ENCODE measurements at places on chromosomes 13 and 19.

- no peak for DNase-seq
These were observed 392.7 kb upstream of the ZNF507 start for GRCh38 chr19:31952693-31953092.

DNA sequence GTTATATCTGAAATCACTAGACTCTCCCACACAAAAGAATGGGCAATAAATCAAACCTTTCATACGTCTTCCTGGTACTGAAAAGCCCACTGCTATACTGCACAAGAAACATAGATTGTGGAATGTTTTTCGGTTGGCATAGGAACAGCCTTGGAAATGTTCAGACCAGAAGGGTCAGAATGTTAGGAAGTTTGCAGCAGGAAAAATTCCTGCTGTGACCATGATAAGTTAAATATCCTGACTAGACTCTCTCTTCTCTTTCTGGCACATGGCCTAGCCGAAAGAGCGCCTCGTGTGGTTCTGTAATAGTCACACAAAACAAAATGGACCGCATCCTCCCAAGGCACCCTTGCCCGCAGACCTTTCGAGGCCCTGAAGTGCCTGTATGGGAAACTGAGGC is 427.2 kb downstream of the COG6 start:
- no peak for DNase-seq

GRCh38 chr19:51600940-51601580 is 29.1 kb downstream of the SIGLEC5 start:
- DNase-seq = no peak

DNA sequence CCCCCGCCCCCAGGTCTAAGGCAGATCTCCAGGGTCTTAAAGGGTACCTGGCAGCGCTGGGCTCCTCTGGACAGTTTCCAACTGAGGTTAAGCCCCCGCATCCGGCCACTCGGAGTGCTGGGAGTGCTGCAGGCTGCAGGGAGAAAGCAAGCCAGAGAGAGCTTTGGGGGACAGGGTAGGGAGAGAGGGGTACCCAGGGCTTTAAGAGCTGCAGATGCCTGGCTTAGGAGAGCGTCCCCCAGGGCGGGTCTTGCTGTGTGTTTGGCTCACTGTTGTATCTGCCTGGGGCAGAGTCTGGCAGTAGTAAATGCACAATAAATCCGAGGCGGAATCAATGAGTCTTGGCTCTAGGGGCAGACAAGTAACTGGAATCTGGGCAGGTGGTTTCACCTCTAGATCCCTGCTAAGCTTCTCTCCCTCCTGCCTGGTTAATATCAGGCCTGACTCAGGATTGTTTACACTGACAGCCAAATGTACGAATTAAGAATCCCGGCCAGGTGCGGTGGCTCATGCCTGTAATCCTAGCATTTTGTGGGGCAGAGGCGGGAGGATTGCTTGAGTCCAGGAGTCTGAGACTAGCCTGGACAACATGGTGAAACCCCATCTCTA is 798 bp upstream of the COX6B2 start:
- DNase-seq = no peak

DNA sequence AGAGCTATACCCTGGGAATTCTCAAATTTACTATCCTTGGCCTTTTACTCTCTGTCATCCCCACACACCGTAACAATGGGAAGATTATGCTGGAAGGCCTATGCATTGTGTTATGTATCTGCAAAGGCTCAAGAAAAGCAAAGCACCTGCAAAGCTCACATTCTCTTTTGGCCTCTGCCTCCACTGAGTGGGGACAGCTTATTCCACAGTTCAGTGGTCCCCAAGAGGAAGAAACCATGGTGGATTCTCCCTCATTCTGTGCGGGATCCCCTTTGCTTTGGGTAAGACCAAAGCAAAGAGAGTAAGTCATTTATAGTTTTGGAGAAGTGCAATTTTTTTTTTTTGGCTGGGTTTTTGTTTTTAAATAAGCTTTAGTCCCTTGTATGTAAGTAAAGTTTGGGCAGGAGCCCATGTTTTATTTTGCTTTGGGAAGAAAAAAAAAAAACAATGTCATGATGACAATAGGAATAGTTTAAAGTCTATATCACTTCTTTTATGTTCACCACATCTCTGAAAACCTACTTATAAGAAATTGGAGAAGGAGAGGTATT is 530.6 kb downstream of the FGF9 start:
- DNase-seq = no peak

GRCh38 chr19:5006821-5007220 is 37.9 kb downstream of the KDM4B start:
- no peak for DNase-seq
